ENCODE measurements at places on chromosomes 3 and 15.
A peak's percentile ranks its signal among the peaks of the same experiment; 100 is the strongest.

DNA sequence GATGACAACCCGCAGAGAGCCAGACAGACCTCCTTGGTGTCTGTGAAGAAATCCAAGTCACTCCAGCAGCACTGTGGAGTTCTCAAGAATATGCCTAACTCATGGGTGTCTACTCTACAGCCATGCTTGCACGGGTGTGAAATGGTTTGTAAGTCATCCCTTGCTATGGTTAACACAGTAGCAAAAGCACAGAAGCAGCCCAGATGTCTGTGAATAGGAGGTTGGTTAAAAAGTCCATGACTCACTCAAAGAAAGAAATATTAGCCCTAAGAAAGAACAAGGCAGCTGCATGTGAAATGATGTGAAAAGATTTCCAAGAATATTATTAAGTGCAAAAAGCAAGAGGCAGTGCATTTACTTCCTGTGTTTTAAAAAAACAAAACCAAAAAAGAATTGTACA, 12.1 kb upstream of the LIMD1 start:
- DNase-seq, result no peak

GRCh38 chr3:120469882-120470301, 19.1 kb upstream of the FSTL1 start:
- DNase-seq, result no peak

DNA sequence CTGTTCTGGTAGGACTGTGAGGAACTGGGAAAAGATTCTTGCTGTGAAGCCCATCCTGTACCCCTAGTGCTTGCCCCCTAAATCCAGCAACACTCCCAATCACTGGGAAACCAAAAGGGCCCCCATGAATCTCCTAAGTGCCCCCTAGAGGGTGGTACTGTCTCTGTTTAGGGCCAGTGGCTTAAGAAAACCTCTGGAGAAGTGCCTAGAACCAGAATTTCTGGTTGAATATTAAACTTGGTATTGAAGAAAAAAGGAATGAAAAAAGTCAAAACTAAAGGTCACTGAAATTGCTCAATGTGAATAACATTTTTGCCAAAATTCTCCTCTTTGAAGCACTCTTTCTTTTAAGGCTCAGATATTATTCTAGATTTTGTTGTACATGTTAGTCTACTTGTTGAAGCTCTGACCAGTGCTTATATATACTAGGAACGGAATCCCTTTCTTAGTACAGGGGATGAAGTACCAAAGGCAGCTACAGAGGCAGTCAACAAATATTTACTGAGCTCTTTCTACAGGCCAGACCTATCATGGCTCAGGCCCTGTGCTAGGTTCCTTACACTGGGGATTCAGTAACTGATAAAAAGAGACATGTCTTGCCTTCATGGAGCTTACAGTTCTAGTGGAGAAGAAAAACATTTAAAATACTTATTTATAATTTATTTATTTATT, 138.8 kb downstream of the MYLK start:
- no peak for DNase-seq

DNA sequence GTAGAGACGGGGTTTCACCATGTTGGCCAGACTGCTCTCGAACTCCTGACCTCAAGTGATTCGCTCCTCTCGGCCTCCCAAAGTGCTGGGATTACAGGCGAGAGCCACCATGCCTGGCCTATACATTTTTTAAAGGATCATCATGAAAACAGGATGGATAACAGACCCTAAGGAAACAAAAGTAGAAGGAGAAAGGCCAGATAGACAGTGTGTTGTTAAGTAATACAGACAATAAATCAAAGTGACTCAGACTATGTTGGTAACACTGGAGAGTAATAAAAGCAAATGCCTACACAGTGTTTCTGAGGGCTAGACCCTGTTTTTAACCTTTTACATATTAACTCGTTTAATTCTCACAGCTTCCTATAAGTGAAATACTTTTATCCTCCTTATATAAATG, 133.8 kb upstream of the MCTP2 start:
- DNase-seq, result no peak

DNA sequence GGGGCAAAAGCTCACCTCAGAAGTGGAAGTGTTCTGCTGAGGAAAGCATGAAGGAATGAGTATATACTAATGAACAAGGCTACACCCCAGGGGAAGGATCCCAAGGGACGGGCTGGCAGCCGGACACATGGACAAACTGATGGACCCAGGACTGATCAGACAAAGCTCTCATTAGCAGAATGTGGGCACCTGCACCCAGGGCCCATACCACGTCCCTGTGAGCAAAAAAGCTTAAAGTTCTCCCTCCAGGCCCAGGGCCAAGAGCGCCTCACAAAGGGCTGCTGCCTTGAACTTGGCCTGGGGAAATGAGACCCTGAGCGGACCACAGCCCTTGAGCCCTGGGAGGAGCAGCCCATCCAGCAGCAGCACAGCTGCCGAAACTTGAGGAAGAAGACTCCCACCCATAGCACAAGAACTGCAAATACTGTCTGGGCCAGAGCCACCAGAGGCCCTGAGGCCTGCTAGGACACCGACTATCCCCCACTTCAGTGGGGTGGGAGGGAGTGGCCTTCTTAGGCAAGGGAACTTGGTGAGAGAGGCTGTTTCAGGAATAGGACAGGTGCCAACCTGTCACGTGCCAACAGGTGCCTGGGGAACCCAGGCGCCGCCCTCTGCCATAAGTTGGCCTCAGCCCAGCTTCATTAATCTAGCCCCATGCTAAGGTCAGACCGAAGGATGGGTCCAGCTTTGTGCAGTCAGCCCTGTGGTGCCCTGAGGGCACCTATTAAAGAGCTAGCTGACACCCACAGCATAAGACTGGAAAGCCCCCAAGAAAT, 2.3 kb upstream of the GMPPB start:
- no peak for DNase-seq

DNA sequence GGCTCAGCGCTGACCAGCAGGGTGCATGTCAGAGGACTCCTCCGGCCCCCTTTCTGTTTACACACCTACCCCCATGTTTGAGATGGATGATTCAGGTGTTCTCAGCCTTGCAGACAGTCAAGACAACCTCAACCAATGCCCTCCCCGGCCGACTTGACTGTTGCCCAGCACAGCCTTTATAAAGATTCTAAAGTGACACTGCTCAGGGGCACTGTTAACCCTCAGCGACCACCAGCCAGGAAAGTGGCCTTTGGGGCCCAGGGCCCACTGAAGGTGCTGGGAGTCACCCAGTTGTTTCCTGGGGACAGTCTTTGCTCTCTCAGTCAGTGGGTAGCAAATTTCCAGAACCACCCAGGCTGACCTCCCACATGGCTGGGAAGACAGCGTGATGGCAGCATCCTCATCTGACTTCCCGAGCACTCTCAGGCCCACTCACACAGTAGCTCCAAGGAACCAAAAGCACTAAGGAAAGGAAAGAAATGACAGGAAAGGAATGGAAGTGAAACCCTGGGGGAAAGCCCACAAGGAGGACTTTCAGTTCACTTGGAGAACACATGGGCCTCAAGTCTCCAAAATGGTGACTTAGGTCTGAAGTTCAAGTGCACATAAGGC, 128.4 kb downstream of the ASB7 start:
- DNase-seq, result no peak

- no peak for DNase-seq
These were observed 1.8 kb downstream of the CLDN18 start for GRCh38 chr3:138011722-138012121.

DNA sequence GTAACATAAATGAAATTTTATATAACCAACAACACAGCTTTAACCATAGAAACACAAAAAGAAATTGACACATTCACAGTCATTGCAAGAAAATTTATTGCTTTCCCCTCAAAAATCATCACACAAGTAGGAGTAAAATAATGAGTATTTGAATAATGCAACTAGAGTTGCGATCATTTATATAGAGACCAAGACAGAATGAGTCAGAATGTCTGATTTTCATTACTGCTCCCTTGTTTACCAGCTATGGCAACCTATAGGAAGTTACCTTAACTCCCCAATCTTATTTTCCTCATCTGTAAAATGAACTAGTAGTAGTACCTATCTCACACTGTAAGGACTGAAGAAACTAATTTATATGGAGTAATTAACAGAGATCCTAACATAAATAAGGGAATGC, 105.4 kb upstream of the CTDSPL start:
- no peak for DNase-seq

DNA sequence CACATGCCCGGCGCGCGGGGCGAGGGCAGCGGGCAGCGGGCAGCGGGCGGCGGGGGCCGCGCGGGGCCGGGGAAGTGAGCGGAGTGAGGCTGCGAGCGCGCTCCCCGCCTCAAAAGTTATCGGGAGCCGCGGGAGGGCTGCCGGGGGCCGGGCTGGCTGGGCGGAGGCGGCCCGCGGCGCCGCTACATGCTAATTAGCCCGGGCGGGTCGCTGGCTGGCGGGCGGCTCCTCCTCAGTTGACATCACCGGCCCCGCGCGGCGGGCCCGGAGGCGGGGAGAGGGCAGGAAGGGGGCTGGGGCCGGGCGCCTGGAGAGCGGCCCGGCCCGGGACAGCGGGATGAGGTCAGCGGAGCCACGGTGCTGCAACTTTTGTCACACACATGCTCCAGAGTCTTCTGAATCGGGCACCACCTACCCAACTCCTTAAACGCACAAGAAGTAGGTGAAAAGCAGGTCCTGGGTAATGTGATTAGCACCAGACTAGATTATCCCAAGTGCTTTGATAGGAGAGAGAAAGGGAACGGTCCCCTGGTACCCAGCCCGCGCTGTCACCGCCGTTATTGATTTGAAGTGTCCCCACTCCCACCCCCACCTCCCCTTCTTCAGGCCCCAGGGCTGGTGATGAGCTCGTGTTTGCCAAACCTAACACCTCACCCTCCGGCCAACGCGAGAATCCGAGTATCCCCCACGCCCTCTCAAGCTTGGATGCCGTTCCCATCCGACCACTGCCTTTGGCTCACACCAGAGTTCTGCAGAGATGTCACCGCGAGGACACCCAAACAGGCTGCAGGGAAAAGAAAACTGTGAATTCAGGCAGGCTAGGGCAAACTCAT, at the start of gene HEG1:
HEG1 (minus strand) TSS at position 85 of the 833 bp plus-strand sequence. CDS start 107 bp downstream, outside the sequence.
- DNase-seq, result peak; percentile 74

DNA sequence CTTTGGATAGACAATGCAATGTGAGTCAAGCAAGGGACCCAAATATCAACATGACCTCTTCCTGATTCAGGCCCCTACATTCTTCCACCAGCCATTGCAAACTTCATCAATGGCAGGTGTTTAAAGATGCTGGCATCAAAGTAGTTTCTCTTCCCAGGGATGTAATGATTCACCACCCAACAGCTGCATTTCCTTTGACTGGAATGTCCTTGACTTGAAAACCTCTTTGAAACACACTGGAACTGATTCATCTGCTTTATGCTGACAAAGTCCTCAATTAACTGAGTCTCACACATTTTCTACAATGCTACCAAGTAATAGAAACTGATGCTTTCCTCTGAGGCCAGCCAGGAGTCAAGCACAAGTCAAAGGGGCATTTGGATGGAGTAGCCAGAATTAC, 385.5 kb downstream of the GBE1 start:
- no peak for DNase-seq

GRCh38 chr3:44259404-44259803, 17.7 kb downstream of the TOPAZ1 start:
- no peak for DNase-seq

- DNase-seq, result peak; percentile 62
These were observed 61.0 kb downstream of the HMG20A start for GRCh38 chr15:77481670-77482069.

GRCh38 chr3:4577721-4578120, 84.6 kb downstream of the ITPR1 start:
- DNase-seq, result no peak
